T-helper 17 cell (primary cell): ENCODE measurements at places on chromosomes 4 and X. TPM values are rescaled to one million over a fixed set of nuclear protein-coding genes. Genes with fewer than 3 reads are reported as not detected.

DNA sequence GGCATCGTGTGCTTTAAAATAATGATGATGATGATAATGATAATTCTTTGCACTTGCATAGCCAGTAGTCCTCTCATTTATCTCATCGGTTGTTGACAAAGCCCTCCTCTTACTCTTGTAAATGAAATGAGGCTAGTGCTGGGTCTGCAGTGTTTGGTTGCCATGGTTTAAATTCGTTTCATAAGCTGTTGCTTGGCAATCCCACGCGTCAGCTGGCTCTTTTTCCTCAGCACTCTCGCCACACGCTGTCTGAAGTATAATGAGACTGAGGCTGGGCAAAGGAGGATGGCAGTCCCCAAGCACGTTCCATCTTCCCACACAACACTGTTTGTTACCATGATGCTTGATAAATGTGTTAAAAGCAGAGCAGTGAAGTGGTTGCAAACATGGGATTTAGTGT lies 15.5 kb downstream of the PAGE4 start:
- no peak for DNase-seq

GRCh38 chr4:122458625-122459024 lies 2.1 kb upstream of the IL2 start:
- no peak for DNase-seq

DNA sequence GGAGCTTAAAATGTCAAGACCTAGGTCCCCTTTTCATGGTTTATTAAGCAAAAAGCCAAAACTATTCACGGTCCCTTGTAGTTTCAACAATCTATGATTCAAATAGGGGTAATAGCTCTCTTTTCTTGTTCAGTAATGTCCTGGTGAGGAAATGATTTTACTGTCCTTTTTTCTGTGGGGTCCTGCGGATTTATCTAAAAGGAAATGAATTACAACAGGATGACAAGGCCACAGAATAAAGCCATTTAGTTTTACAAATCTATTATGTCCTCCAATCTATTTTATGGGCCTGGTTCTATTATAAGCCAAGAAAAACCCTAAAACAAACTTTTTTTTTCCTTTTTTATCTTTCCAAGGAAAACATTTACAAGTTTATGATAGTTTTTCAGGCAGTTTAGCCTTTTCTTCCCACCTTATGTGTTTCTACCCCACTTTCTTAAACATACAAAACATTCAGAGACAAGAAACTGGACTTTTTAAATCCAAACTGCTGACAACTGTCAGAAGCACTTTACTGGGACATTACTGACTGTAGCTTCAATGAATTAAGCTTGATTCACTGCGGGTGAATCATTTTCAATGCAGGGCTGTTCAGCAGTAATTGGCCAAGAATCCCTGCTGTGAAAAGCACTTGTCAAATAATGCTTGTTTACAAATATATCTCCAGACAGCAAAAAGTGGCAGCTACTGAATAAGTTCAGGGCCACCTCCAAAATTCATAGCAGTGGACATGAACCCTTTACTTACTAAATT lies 4.3 kb downstream of the EPHA5 start:
- DNase-seq, result no peak

GRCh38 chrX:18542131-18542530 lies 116.7 kb downstream of the CDKL5 start:
- no peak for DNase-seq

Gene MUC7
- not detected for total RNA-seq

- no peak for DNase-seq
Observed at GRCh38 chr4:170229006-170229405, 139.2 kb upstream of the AADAT start.

DNA sequence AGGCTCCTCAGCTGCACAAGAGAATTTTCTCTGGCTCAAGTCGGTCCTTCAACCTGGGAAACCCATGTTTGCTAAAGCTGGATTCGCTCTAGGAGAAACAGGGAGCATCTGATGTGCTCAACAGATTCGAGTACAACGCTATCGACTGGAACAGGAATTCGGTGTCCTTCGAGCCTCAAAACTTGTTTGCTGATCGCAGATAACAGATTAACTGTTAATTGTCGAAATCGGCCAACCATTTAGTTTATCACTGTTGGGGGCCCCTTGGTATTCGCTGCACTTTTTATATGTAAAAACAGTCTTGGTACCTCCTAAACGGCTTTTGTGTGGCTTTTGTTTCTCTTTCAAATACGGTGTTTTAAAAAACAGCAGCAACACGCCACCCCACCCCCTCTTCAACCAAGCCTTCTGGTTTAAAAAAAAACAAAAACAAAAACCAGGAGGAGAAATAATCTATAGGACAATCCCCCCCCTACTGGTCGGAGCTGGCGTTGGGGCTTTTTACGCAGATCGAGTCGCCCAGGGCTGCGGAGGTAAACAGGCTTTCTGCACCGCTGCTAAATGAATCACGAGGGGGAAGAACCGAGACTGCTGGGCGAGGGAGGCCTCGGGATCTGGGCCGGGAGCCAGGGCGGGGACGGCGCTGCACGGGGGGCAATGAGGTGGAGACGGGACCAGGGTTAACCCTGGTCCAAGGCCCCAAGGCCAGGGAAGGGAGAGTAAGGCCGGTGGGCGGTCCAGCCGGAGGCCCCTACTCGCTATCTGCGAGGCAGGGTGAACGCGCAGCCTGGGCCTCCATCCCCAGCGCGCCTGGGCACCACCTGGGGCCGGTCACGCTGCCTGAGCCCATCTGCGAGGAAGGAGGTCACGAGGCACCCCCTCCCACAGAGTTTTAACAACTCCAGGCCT lies 71.7 kb upstream of the BCOR start:
- peak; percentile 65 for DNase-seq

- no peak for DNase-seq
Observed at GRCh38 chr4:145266881-145267280, 86.5 kb upstream of the OTUD4 start.

Gene XK
- 11.3 TPM for total RNA-seq

Gene ENPEP
- not detected for total RNA-seq

DNA sequence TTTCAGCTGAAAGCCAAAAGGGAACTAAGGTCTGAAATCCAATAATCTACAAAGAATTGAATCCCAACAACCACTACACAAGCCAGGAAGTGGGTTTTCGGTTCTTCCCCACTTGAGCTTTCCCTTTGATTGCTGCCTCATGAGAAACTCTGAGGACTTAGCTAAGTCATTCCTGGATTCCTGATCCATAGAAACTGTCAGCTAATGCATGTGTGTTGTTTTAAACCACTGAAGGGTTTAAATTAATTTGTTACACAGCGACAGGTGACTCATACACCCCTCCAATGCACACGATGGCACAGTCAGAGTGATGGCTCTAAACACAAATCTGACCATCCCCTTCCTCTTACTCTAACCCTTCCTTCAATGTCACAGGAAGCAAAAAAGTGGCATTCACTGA lies 282.9 kb downstream of the RAB28 start:
- no peak for DNase-seq

GRCh38 chrX:46461660-46462191 lies 83.5 kb downstream of the ZNF674 start:
- no peak for DNase-seq

Gene TMA16
- total RNA-seq, result 10.9 TPM

DNA sequence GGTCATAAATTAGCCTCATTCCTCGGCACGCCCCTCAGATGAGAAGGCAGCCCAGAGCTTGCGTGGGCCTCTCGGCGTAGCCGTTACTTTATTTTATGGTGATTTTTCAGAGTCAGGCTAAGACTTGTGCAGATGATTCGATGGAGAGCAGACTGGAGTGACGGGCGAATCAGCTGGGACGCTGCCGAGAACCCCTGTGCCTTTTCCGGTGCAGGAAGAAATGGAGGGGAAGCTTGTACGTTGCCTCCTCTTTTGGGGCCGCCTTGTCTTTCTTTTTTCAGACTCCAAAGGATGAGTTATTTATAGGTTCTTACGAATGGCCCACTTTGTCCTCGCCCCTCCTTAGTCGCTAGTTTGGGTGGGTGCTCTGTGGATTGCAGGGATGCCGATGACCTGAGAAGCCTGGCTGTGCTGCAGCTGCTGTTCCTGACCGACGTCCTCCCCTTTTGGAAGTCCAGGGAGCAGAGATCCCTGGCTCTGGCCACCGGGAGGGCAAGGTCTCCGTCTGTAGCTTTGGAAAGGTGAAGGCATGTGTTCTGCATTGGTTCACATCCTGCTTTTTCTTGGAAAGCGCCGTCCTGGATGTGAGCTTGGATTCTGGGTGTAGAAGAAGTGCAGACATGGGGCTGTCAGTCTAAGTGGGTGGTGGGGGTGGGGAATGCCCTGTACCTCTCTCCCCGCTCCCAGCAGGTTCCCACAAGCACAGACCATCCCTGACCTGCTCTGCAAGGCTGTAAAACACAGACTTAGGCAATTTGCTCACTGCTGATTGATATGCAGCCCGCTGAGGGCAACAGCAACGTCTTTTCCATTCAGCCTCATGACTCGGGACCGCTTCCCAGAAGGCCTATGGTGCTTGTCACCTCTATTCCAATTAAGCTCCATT lies 9.3 kb downstream of the SORCS2 start:
- DNase-seq, result no peak

DNA sequence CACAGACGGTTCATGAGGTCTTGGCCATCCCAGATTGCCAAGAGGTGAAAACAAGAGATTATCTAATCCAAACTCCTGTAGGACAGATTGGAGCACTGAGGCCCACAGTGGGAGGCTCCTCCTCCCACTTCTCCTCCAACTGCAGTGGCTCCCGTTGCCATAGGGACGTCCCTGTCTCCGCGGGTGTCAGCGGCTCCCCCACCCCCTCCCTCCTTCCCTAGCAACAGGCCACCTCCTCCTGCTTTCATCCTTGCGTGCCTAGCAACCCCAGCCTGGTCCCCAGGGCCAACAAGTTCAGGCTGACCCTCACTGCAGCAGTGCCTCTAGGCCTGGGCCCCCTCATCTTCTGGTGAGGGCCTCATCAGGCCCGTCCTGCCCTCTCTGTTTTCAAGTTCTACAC lies 6.8 kb upstream of the IQSEC2 start:
- no peak for DNase-seq

DNA sequence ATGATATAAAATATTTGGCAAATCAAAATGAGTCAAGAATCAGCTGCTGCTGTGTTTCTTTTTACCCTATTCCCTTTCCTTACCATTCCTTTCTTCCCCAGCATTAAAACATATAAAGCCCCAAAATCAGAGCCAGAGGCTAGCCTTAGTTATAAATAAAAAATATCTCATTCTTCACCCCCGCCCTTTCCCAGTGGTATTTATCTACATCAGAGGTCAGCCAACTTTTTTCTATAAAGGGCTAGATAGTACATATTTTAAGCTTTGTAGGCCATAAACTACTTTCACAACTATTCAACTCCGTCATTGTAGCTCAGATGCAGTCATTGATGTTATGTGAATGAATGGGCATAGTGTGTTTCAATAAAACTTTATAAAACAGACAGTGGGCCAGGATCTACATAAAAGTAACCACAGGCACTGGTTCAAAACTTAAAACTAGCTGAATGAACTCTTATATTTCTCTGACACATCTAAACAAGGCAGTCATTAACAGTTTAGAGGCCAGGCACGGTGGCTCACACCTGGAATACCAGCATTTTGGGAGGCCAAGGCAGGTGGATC lies 30.5 kb upstream of the TCEANC start:
- DNase-seq, result no peak

- no peak for DNase-seq
Observed at GRCh38 chrX:123742440-123742839, 9.6 kb upstream of the THOC2 start.

Gene SPATA18
- not detected for total RNA-seq

Gene ZCCHC18
- total RNA-seq, result 4.9 TPM

Gene PRDM5
- total RNA-seq, result 0.15 TPM

DNA sequence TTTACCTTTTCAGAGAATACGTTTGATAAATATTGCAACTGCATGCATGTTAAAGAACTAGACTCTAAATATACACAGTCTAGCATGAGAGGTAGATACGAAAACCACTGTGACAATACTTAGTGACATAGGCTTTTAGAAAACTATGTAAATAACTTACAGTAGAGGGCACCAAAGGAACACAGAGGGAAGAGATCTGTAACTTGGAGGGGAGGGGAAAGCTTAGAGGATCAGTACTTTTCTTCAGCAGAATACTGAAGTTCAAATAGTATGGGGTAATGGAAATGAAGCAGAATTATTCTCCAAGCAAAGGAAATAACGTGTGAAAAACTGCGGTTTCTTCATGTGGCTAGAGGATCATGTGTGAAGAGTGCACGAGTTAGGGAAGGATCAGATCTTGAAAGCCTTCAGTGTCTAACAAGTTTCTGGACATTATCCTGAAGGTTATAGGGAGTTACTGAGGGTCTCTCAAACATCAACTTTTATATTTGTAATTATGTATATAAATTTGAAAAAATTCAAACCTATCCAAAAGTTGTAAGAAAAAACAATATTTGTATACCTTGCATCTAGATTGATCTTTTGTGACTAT lies 264.3 kb downstream of the NPFFR2 start:
- DNase-seq, result no peak

- DNase-seq, result no peak
Observed at GRCh38 chrX:94914235-94914634, 1240.2 kb downstream of the FAM133A start.

Gene GATB
- 8.3 TPM for total RNA-seq

DNA sequence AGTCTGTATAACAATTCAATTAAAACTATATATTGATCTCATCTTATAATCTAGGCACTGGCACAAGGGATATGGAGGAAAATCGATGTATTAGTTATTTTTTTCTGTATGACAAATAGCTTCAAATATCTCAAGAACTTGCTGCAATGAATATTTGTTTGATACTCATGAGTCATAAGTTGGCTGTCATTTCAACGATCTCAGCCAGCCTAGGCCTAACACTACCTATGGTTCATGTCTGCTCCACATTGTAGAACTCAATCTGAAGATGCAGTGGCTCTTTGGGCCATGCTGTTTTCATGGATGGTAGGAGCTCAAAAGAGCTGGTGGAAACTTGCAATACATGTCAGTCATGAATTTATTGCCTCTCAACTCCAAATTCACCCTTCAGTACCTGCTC lies 44.7 kb downstream of the MAGEB17 start:
- DNase-seq, result no peak

Gene NR3C2
- 41.0 TPM for total RNA-seq

GRCh38 chr4:146243141-146243882 lies 29.0 kb downstream of the REELD1 start:
- DNase-seq, result peak; percentile 18

DNA sequence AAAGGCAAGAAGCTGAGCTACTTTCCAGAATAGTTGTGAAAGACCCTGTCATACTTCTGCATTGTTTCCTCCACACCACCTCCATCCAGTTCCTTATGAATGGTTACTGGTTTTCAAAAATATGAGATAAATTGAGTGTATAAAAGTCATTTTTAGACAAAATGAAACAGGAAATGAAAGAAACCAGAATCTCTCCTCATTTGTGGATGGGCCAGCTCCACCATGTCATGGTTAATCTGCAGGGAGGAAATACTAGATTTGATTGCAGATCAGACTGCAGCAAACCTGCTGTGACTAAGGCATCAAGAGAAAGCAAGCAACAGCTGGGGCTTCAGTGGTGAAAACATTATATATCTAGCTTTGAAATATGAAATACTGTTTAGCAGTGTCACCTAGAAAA lies 23.8 kb downstream of the F9 start:
- DNase-seq, result no peak

DNA sequence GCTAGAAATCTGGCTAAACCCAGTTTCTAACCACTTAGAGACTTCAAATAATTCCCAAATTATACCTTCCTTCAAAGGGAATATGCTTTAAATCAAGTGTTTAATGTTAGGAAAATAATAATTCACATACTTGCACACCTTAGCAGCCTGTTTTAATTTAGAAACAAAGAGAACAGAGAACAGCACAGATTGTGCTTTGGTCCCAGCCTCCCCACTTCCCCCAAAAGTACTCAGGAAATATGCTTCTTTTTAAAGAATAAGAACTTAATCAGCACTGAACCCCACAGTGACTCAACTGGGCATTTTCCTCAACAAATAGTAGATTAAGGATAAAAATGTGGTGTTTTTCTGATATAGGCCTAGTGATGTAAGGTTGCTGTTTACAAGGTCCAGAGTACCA lies 295.8 kb downstream of the GBA3 start:
- DNase-seq, result no peak
